Central memory CD8-positive, alpha-beta T cell (primary cell): ENCODE measurements at places on chromosomes 16 and 17.

DNA sequence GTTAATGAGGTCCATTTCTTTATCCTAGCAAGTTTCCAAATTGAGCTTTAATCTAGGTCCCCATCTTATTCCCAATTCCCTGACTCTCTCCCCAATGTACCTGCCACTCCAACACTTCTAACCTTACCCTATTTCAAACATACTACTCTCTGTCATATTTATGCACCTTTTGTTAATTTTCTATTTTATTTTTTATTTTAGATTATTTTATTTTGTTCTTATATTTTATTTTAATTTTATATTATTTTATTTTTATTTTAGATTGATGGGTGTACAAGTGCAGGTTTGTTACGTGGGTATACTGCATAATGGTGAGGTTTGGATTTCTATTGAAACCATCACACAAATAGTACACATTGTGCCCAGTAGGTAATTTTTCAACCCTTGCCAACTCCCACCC, 333.9 kb upstream of the ERCC4 start:
- no peak for DNase-seq

- DNase-seq, result no peak
Measured at GRCh38 chr16:50340578-50340977, 28.2 kb downstream of the BRD7 start.

DNA sequence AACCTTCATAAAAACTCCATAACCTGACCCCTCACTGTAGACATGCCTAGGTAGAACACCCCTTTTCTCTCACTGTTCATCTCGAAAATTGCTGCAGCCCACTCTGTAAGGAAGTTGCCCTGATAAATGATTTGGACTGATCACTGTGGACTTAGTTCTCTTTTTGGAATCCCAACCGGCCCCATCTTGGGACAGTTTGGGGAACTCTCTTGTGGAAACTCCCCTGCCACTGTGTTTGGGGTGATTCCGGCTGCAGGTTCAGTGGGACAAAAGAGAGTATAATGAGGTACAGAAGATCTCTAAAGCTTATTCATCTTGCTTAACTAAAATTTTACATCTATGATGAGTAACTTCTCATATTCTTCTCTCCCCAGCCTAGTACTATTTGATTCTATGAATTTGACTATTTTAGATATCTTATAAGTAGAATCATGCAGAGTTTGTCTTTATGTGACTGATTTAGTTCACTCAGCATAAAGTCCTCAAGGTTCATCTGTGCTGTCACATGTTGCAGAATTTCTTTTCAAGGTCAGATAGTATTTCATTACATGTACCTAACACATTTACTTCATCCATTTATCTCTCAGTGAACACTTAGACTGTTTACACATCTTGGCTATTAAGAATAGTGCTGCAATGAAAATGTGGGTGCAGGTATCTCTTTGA, 84.9 kb downstream of the ABCA8 start:
- no peak for DNase-seq

DNA sequence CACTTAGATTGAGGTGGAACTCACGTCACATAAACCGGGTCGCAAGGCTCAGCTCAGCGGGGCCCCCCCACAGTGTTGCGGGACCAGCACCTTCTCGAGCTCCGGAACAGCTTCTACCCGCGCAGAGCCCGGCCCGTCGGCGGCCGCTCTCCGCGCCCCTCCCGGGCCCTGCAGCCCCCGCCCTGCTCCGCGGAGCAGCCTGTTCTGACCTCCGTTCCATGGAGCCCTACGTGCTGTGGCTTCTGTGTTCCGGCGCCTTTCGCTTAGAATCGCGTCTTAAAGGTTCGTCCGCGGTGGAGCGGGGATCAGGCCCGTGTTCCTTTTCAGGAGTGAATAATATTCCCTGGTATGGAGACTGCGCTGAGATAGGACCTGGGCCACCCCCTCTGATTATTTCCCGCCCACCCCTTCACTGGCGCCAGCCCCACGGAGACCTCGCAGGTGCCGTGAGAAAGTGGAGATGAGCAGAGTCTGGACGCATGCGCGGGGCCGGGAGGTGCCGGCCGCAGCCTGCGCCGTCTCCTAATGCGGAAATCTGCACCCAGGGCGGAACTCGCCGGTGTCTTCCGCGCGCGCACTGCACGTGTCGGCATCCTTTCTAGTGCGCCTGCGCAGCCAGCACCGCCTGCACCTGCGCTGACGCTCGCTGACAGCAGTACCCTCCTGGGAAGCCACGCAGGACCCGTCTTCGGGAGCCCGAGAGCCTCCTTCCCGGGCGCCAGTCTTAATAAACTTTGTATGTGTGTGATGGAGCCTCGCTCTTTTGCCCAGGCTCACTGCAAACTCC, 30.9 kb downstream of the ZNF778 start:
- no peak for DNase-seq

DNA sequence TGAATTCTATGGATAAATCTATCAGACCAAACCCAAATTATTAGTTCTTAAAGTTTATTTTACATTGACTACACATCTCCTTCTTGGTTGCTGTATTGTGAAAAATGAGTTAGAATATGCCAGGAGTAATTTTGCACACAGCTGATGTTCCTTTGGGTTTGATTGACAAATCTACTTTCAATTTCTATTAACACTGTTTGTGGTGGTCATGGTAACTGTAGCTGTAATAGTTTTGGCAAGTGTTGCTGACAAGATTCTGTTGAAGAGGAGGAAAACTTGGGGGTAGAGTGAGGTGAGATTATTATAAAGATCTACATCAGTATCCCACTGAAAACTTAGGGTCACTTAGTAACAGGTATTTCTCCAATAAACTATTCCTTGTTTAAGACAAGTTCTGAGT, 30.3 kb downstream of the MRTFB start:
- no peak for DNase-seq

- DNase-seq, result no peak
Measured at GRCh38 chr16:77148121-77148520, 42.9 kb upstream of the MON1B start.

GRCh38 chr16:73190688-73191659, 143.0 kb upstream of the ZFHX3 start:
- DNase-seq, result no peak

GRCh38 chr16:23539984-23540816, 16.9 kb downstream of the EARS2 start:
- no peak for DNase-seq

DNA sequence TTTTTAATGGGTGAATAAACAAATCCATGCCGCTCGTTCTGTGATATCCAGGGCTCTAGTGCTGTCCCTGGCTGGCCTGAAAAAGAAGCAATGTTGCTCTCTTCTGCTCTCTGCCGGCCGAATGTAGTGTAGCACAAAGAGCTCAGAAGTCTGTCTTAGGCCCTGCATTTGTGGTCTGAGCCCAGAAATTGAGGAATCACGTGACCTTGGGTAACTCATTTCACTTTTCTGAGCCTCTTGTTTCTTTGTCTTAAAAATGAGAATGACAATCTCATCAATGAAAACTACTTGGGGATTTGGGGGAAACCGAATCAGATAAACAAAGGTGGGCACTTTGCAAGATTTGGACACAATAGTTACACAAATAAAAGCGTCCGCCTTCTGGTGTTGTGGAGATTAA, 381.6 kb upstream of the ASIC2 start:
- no peak for DNase-seq

DNA sequence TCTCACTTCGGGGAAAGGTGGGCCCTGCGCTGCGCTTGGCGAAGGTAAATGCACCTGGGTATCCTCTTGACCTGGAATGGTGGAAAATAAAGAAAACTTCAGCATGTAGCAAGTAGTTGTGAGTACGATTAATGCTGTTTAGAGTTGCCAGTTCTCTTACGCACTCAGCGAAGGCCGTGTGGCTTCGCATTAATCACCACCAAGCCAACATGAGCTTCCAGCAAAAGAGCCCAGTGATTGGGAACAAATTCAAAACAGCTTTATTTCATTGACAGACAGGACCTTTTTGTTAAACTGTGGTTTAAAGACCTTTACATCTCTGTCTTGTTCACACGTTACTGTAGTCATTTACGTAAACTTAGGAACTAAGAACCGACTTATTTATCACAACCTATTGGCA, 531.4 kb downstream of the MAF start:
- DNase-seq, result no peak

GRCh38 chr17:40024901-40025300, 9.7 kb downstream of the CSF3 start:
- DNase-seq, result no peak

- DNase-seq, result no peak
Measured at GRCh38 chr16:14205666-14206065, 134.5 kb downstream of the MRTFB start.

GRCh38 chr16:83814659-83814985, 6.8 kb downstream of the HSBP1 start:
- no peak for DNase-seq

- no peak for DNase-seq
Measured at GRCh38 chr16:28596115-28596630, 677 bp downstream of the SULT1A2 start.

- no peak for DNase-seq
Measured at GRCh38 chr17:77654296-77654695, 304.2 kb upstream of the TNRC6C start.

DNA sequence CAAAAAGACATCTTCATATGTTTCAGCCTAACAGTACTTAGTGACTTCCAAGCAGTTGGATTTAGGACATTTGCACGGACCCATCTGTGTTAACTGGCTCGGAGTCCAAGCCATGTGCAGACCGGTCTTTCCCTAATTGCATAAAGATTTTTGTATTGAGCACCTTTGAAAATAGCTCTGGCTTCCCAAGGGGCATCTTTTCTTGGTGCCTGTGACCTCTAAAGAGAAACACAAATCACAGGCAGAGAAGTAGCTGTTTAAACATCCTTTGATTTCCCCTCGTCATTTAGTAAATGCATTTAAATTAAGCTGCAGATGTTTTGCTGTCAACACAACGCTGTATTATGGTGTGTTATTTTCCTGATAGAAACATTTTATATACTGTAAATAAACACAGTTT, 288.2 kb upstream of the SALL1 start:
- DNase-seq, result no peak

- peak; percentile 59 for DNase-seq
Measured at GRCh38 chr16:1363501-1364041, 11.8 kb downstream of the GNPTG start.

DNA sequence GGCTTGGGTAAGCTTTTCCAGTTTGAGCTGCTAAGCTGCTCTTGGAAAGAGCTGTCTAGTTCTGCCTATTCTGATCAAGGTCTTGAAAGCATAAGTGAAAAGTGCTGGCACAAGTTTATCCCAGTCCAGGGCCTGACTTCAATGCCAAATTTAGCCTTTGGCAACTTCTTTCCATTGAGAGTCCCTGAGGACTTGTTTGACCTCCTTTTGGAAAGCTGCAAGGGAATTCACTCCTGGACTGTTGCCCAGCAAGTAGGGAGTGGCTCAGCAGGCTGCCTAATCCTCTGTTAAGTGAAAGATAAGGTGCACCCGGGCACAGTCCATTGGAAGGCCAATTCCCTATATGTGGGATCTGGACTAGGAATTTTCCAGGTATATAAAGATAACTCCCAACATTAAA, 16.0 kb upstream of the TANC2 start:
- no peak for DNase-seq

- DNase-seq, result no peak
Measured at GRCh38 chr16:26959416-26960009, 107.2 kb upstream of the C16orf82 start.

GRCh38 chr17:49441578-49441977, 26.9 kb upstream of the PHB1 start:
- DNase-seq, result no peak

DNA sequence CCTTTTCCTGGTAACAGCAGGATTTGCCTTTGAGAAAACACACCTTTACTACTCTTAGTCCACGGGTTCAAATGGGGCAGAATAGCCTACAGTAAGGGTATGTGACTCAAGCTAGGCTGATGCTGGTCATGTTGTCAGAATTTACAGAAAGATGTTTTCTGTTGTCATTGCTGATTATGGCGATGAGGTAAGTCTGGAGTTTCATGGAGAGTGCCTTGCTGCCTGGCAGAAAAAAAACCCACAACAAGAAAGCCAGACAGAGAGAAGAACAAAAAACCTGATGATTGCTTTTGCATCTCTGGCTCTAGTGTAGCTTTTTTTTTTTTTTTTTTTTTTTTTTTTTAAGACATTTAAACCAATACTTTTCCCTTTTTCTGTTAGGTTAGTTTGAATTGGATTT, 47.9 kb downstream of the SLC6A4 start:
- no peak for DNase-seq

GRCh38 chr16:64745258-64745930, 376.5 kb downstream of the CDH11 start:
- no peak for DNase-seq

- DNase-seq, result no peak
Measured at GRCh38 chr17:50329716-50330115, 16.2 kb upstream of the XYLT2 start.

GRCh38 chr16:12063435-12063834, 86.9 kb downstream of the SNX29 start:
- DNase-seq, result no peak

- no peak for DNase-seq
Measured at GRCh38 chr16:55021595-55022475, 91.2 kb downstream of the IRX5 start.

- no peak for DNase-seq
Measured at GRCh38 chr16:50677351-50677750, 3.8 kb downstream of the SNX20 start.

GRCh38 chr17:79933863-79934652, 94.8 kb upstream of the CBX4 start:
- DNase-seq, result no peak

- DNase-seq, result no peak
Measured at GRCh38 chr16:80984124-80984892, 22.4 kb downstream of the CMC2 start.

- DNase-seq, result no peak
Measured at GRCh38 chr16:23566724-23567123, 9.2 kb downstream of the UBFD1 start.

- DNase-seq, result no peak
Measured at GRCh38 chr17:83193336-83194185, 114.2 kb downstream of the METRNL start.

GRCh38 chr17:21842332-21843317, 150.3 kb downstream of the KCNJ18 start:
- DNase-seq, result no peak

DNA sequence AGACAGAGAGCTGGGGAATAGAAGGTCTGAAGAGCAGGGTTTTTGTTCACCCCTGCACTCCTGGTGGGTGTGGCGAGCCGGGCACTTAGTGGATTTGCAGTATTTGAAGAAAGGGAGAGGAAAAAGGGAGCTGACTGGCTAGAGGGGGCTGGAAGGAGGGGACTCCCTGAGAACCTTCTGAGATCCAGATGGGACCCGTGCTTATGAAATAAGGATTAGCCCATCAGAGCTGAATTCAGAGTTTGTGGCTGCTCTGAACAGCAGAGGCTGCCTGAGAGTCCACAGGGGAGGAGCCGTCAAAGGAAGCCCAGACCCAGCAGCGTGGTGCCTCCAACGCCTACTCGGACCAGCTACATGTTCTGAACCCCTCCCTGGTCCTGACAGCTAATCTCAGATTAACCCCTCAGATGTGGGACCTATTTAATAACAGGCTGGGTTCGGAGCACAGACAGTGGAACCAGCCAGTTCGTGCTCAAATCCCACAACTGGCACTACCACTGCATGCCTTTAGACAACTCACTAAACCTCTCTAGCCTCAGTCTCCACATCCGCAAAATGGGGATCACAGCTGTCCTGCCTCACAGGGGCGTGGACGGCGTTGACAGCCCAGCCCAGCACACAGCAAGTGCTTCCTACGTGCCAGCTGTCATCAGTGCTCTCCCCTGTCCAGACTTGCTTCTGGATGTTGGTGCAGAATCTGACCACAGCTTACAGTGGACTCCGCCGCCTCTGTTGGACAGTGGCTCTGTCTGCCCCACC, 70.6 kb downstream of the DYNLRB2 start:
- DNase-seq, result no peak

GRCh38 chr16:50736448-50736847, 5.4 kb upstream of the CYLD start:
- no peak for DNase-seq
